ENCODE measurements at places on chromosomes 5 and 9. TPM values are rescaled to one million over a fixed set of nuclear protein-coding genes. Genes with fewer than 3 reads are reported as not detected.

GRCh38 chr9:74277532-74277931, 219.6 kb upstream of the RORB start:
- DNase-seq: no peak

DNA sequence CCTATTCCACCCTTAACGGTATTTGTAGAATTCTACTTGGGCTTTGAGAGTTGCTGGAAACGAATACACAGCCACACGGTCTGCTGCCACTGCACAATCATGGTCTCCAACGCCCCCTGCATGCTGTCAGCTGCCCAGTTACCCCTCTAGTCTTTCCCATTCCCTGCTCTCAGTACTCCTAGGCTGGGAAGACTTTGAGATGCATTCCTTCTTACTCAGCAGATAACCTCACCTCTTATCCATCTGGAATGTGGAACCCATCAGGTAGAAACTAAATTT, 92.8 kb downstream of the ANKH start:
- no peak for DNase-seq

The PPP2R2B gene
- 1.2 TPM for total RNA-seq

GRCh38 chr9:129109952-129110739, 447 bp downstream of the CRAT start:
- DNase-seq: no peak

DNA sequence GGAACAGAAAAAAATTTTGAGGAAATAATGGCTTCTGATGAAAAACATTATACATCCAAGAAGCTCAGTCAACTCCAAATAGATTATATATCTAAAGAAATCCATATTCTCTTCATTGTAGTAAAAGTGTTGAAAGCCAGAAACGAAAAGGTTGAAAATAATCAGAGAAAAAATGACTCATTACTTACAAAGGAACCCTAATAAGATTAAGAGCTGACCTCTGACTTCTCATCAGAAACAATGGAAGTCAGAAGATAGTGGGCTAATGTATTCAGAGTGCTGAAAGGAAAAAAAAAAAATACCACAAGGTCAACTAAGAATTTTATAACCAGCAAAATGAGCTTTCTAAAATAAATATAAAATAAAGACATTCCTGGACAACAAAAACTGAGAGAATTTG, 60.0 kb downstream of the HSD17B4 start:
- DNase-seq: no peak

DNA sequence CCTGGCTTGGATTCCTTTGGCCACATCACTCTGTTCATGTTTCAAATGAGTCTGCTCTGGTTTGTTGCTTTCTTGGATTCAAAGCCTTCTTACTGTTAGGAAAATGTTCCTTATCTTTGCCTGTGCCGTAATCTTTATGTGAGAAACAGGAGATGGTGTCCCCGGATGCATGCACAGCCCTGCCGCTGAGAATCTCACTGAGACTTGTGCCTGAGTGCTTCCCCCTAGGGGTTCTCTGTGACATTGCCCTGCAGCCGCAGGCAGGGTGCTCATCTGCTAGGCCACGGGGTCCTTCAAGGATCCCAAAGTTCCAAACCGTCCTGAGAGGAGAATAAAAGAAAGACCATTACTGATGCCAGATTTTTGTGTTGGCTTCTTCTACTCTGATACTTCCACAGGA, 81.4 kb upstream of the ANKRD55 start:
- DNase-seq: no peak

The PCDHGB3 gene
- total RNA-seq: 6.3 TPM

The MAMDC2 gene
- total RNA-seq: 3.5 TPM

The CCIN gene
- 0.25 TPM for total RNA-seq
